ENCODE measurements at places on chromosomes 6 and 20.

DNA sequence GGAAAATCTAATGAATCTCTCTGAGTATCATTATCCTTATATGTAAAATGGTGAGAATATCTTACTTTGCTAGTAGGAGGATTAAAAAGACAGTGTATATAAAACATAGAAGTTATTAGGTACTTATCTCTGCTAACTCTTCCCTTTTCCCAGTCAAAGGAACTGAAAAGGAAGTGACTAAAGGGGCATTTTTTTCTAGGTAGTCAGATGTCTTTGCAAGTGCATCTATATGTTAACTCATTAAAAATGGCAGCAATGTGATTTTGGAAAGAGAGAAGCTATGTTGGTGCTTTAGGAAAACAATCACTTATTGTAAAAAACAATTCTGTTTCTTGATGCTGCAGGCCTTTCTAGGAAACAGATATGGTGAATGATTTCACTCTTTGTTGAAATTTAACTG is 180.9 kb downstream of the SAMD5 start:
- DNase-seq = peak; percentile 37

GRCh38 chr6:106084106-106084988 is 1.8 kb upstream of the PRDM1 start:
- DNase-seq = peak; percentile 88

- peak; percentile 18 for DNase-seq
Observed at GRCh38 chr6:11538052-11538818, 686 bp downstream of the TMEM170B start.

GRCh38 chr20:37781626-37782025 is 87.8 kb downstream of the CTNNBL1 start:
- DNase-seq = no peak

DNA sequence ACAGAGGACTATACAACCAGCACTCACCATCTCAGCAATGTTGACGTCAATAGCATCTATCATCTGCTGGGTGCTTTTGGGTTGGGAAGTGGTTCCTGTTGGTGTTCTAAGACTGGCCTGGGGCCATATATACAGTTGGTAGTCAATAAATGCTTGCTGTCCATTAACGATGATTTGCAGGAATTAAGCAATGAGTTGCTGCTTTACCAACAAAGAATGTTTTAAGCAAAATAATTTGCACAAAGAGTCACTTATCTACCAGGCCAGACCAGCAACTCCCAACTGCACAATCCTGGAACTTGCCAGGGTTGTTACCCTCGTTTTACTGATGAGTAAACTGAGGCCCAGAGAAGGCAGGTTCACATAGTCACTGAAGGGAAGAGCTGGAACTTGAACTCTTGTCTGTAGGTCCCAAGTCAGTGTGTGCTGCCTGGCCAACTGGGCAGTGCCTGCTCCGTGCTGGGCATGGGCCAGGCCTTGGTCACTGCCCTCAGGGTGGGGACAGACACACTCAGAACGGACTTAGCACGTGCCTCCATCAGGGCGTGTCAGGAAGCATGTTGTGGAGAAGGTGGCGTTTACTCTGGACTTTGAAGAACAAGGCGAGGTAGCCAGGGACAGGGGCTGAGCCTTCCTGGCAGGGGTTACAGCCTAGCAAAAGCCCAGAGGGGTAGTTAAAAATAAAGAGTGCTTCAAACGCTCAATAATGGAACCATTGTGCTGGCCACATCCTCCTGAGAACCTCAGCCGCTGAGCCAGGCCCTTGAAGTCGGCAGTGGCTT is 2.5 kb upstream of the SRC start:
- no peak for DNase-seq

DNA sequence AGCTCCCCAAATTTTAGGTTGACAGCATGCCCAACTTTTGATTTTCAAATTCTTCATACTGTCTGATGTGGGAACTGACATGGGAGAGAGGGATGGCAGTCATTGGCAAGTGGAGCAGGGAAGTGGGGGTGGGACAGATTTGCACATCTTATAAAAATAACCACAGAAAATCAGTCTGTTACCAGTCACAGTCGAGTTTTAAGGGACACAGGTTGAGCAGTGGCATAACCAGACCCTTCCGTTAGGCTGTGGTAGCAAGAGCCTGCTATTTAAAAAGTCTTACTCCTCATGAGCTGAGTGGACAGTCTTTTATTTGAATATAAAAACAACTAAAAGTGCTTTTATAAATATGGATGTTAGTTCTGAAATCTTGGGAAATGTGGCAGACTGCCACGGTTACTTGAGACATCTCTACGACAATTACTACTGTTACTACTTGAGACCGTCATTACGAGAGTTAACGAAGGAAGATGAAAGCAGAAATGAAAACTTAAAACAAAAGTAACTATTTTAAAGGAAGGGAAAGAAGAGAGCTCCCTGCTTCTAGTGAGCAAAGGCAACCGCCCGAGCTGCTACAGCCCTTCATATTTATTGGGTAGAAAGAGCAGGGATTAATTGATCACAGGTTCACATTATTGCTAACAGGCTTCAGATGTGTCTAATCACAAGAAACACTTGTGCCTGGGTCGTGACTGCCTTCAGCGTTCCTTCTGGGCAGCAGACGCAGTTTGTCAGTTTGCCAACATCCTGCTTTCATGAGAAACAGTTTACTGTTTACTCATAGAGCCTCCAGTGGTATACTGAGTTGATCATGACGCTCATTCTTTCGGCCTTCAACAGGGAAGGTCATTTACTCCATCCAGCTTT is 71.3 kb downstream of the EFHC1 start:
- peak; percentile 70 for DNase-seq

DNA sequence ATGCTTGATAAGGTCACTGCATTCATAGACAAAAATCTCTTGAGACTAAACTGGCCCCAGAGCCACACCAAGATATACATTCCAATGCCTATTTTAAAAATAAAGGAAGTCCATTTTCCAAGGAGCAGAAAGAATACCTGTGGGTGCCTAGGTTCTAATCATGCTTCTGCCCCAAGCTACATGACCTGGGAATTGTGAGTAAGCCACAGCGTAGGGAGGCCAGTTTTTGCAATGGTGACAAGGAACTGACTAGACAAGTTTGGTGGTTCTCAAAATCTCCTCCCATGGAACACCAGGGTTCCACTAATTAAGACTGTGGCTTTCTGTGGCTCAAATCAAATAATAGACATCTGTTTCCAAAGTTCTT is 83.3 kb downstream of the GMDS start:
- no peak for DNase-seq

- no peak for DNase-seq
Observed at GRCh38 chr6:113451049-113451448, 406.1 kb upstream of the MARCKS start.

- DNase-seq = no peak
Observed at GRCh38 chr20:44271915-44272663, 25.0 kb downstream of the GDAP1L1 start.

DNA sequence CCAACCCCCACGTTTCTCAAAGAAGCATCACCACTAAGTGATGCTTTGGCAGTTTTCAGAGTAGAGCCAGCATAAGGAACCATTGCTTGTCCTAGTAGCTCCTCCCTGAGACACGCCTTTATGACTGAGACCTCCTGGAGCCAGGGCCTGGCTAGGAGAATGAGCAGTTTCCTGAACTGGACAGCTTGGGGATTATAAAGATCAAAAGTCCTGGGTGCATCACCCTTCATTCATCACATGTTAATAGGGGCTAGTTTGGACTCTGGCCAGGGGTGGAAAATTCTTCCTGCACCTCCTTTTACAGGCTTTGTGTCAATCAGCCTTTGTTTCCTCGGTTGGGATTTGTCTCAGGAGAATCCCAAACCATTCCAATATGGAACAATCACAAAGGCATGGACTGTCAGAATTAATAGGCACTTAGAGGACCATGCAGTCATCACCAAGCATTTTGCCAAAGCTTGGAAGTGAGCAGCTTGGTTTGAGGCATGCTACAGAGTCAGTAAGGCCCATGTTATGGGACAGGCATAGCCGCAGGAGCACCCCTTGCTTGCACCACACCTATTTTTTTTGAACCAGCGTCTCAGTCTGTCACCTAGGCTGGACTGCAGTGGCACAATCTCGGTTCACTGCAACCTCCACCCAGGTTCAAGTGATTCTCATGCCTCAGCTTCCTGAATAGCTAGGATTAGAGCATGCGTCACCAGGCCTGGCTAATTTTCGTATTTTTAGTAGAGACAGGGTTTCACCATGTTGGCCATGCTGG is 64.9 kb upstream of the TGM3 start:
- peak; percentile 8 for DNase-seq
